ENCODE measurements at places on chromosomes 16 and 17.

- DNase-seq, result no peak
Observed at GRCh38 chr17:66417300-66417719, 114.9 kb downstream of the PRKCA start.

GRCh38 chr17:61536422-61536955 lies 54.5 kb downstream of the NACA2 start:
- no peak for DNase-seq

DNA sequence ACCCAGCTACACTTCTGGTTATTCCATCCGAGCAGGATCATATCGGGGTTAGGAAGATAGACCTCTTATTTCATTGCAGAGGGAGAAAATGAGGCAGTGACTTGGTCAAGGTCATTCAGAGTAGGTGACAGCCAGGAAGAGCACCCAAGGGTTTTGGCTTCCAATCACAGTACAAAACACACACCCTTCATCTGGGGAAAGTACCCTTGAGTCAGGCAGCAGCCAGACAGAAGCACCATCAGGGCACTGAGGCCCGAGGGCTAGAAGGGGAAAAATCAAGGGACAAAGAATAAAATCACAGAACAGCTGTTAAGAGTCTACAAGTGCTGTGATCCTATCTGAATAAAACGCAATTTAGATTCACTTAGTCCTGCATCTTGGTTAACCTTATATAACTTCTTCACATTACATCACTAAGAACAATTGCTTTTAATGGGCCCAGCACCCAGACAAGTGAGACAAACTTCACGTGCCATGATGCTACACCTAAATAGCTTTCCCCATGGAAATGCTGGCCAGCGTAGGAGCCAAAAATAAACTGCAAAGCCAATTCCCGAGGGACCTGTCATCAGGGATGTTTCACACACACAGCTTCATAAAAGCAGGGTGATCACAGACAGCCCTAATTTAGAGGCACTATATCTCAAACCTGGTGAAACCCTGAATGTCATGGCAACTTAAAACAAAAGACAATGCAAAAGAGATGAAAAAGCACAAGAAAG lies 4.9 kb downstream of the UBE2O start:
- no peak for DNase-seq

- no peak for DNase-seq
Observed at GRCh38 chr17:7850701-7851437, 4.0 kb upstream of the TMEM88 start.

- no peak for DNase-seq
Observed at GRCh38 chr17:77163001-77163400, 22.2 kb downstream of the SEC14L1 start.

DNA sequence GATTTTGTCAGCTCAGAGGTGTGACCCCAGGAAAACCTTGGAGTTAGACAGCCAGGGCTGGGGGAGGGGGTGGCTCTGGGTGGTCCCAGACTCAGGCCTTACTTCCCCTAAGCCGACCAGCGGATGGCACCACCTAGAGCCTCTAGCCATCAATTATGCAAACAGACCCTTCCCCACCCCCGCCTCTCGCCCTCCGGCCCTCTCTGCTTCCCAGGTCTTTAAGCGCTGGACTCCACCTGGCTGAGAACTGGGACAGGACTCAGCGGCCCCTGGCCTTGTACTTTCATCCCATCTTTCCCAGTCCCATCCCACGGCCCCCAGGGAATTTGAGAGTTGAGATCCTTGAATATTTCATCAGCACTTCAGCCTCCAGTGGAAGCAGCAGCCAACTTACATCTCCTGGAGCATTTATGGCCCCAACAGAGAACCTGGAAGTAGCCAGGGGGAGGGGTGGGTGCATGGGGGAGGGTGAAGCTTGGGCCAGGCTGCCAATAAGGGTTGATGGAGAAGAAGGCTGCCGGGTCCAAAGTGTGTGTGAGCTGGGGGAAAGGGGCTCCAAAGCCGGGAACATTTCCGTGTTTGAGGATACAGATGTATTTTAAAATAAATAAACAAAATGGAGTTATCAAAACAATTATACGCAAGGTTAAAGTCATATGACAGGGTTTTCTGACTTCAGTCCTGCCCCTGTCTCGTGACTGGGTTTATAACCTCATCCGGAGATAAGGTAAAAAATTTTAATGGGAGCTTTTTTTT lies 7.5 kb upstream of the JUP start:
- no peak for DNase-seq

GRCh38 chr17:63707151-63707550 lies 7.2 kb upstream of the LIMD2 start:
- no peak for DNase-seq

DNA sequence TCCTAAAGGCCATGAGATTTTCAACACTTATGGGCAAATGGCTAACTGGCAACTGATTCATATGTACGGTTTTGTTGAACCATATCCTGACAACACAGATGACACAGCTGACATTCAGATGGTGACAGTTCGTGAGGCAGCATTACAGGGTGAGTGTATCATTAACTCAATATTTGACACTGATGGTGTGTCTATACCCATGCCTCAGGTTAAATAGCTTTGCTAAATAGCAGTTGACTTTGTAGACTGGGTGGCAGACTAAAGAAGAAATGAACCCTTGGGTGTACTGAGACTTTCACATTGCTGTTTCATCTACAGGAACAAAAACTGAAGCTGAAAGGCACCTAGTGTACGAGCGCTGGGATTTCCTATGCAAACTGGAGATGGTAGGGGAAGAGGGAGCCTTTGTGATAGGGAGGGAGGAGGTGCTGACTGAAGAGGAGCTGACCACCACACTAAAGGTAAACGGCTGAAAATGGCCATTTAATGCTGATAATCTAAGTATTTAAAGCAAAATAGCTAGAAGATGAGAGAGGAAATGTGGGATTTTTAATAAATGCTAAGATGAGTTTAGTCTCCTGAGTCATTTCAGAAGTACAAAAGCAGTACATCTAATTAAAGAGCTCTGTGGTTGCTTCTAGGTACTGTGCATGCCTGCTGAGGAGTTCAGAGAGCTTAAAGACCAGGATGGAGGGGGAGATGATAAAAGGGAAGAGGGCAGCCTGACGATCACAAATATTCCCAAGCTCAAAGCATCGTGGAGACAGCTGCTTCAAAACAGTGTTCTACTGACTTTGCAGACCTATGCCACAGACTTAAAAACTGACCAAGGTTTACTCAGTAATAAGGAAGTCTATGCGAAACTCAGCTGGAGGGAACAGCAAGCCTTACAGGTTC lies 3.0 kb downstream of the SETD6 start:
- no peak for DNase-seq

DNA sequence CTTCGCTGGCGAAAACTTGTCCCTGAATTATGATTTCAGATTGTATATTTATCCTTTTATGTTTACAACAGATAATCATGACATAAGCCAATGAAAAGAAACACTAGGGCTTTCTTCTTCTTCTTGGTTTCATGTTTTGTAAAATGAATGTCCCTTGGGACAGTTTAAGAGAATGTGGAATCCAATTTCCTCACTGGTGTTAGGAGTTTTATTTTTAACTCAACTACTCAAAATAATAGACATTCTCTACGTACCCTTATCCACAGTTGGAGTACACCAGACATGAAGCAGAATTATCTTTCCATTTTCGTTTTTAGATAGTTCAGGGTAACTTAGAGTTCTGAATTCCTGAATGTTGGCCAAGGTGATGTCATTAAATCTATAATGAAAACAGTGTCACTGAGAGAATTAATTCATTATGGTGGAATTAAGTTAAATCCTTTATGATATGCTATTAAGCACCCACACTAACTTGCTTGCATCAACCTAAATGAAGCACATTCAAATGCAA lies 43.4 kb downstream of the IRX6 start:
- DNase-seq, result no peak

GRCh38 chr17:38797158-38797490 lies 2.2 kb downstream of the PIP4K2B start:
- DNase-seq, result no peak

GRCh38 chr17:29586676-29587469 lies 2.6 kb downstream of the GIT1 start:
- DNase-seq, result no peak
